Upper lobe of left lung (tissue), 6 donors: ENCODE measurements at places on chromosomes 2 and 18. TPM values are rescaled to one million over a fixed set of nuclear protein-coding genes. Genes with fewer than 3 reads are reported as not detected.

DNA sequence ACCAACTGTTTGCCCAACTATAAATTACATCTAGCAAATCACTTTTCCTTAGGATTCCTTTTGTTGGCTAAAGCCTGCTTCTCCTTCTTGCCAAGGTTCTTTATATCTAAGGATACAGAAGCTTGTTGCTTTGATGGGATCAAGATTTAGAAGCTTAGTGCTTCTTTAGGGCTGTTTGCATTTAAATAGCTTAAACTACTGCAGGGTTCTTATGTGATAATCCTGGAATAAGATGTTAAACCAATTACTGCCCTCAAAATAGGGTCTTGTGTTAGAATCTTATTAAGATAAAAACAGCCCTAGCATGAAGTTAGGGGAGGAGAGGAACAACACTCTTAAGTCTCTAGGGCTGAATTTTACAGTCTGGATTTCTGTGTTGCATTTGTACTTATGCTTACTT is 64.2 kb downstream of the KIF5C start:
- no peak overlapping the region for H3K27ac ChIP-seq
- no peak overlapping the region for H3K4me3 ChIP-seq
- H3K4me1 ChIP-seq = no peaks in the 10 kb centered on the region
- no peak for DNase-seq

Gene CXCR1
- total RNA-seq = 9.1 TPM

Gene DSG2
- total RNA-seq = 24.0 TPM

GRCh38 chr2:9205963-9206948 is at the start of gene ASAP2:
TSS of gene ASAP2 (plus strand) at chr2:9206812. CDS start at chr2:9207105, 293 bp downstream.
- H3K4me3 ChIP-seq = peak within 1 kb of the TSS; percentile 79
- H3K27me3 ChIP-seq = peaks cover 2% of the 10 kb centered on the region
- H3K27ac ChIP-seq = peak within 1 kb of the TSS; percentile 84
- peaks cover 32% of the 10 kb centered on the region for H3K4me1 ChIP-seq
- peak; percentile 95 for DNase-seq
- no peaks in the 10 kb centered on the region for H3K36me3 ChIP-seq

Gene TNFAIP6
- total RNA-seq = 1.6 TPM

DNA sequence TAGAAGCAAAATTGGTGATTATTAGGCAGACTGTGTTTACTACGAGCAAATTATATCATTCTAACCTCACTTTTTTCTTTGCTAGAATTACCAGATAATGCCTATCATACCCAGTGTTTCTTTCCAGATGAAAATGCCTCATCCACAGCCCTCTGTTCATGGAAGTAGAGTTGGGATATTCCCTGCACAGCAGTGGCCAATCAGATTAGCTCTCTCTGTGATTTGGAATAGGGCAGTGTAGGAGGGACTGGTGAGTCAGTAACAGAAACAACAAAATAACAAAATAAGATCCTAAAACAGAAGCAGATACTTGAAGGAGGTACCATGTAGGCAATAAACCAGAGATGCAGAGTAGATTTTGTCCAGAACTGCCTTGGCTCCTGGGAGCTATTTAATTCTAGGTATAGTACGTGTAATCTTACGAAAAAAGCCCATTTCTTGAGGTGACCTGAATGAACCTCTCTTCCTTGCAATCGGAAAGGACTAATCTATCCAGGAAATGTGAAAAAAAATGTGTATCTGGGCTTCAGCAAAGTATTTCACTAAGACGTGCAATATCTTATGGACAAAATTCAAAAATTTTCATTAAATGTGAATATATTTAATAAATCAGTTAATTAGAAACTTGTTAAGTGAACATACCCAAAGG is 18.4 kb upstream of the TMEM17 start:
- H3K4me3 ChIP-seq = no peak overlapping the region
- H3K4me1 ChIP-seq = no peaks in the 10 kb centered on the region
- DNase-seq = no peak
- H3K27ac ChIP-seq = no peak overlapping the region
- H3K27me3 ChIP-seq = no peaks in the 10 kb centered on the region

Gene MC4R
- not detected for total RNA-seq

GRCh38 chr2:168593713-168594112 is 137.6 kb downstream of the CERS6 start:
- H3K27me3 ChIP-seq = no peaks in the 10 kb centered on the region
- H3K27ac ChIP-seq = no peak overlapping the region
- no peaks in the 10 kb centered on the region for H3K4me1 ChIP-seq
- H3K4me3 ChIP-seq = no peak overlapping the region
- DNase-seq = no peak

- DNase-seq = no peak
- H3K36me3 ChIP-seq = no peaks in the 10 kb centered on the region
- H3K4me3 ChIP-seq = no peak overlapping the region
- no peaks in the 10 kb centered on the region for H3K27me3 ChIP-seq
- H3K27ac ChIP-seq = no peak overlapping the region
These were observed 307.3 kb downstream of the TDRD15 start for GRCh38 chr2:21431078-21431477.

DNA sequence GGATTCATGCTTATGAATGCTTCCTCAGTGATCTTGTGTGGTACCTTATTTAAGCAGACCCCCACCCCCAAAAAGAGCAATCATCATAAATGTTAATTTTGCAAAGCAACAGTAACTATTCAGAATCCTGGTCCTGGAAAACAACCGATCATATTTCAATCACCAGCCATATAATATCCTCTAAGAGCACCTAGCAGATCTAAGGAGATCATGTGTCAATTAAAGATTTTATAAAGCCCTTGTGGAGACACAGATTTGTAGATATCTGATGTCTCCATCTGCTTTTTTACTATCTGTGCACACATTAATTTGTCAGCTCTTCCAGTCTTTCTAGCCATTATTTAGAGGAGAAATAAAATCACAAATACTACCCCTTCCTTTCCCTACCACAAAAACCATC is 423.7 kb downstream of the TGIF1 start:
- H3K36me3 ChIP-seq = no peaks in the 10 kb centered on the region
- H3K27ac ChIP-seq = no peak overlapping the region
- peaks cover 5% of the 10 kb centered on the region for H3K4me1 ChIP-seq
- no peak overlapping the region for H3K4me3 ChIP-seq
- no peak for DNase-seq

- no peaks in the 10 kb centered on the region for H3K4me1 ChIP-seq
- DNase-seq = no peak
- H3K27ac ChIP-seq = no peak overlapping the region
- H3K36me3 ChIP-seq = no peaks in the 10 kb centered on the region
These were observed 168.2 kb downstream of the DPP10 start for GRCh38 chr2:114610677-114611076.

Gene KCNIP3
- 5.9 TPM for total RNA-seq

DNA sequence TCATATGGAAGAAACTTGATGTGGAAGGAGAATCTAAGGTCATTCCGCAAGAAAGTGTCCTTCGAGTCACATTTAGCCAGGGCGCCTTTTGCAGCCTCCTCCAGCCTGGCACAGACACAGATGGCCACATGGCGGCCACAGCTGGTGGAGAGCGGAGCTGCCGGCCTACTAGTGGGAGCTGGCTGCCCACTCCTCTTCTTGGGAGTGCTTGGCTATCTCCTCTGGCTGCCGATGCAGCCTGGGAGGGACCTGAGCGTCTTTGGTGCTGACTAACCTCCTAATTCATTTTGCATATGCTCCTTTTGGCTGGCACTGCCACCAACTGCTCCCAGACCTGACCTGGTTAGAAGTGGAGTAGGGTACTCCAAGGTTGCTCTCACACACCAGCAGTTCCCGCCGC is 199.3 kb upstream of the MYT1L start:
- H3K27me3 ChIP-seq = no peaks in the 10 kb centered on the region
- no peak overlapping the region for H3K27ac ChIP-seq
- no peaks in the 10 kb centered on the region for H3K4me1 ChIP-seq
- no peak for DNase-seq
- H3K36me3 ChIP-seq = no peaks in the 10 kb centered on the region

DNA sequence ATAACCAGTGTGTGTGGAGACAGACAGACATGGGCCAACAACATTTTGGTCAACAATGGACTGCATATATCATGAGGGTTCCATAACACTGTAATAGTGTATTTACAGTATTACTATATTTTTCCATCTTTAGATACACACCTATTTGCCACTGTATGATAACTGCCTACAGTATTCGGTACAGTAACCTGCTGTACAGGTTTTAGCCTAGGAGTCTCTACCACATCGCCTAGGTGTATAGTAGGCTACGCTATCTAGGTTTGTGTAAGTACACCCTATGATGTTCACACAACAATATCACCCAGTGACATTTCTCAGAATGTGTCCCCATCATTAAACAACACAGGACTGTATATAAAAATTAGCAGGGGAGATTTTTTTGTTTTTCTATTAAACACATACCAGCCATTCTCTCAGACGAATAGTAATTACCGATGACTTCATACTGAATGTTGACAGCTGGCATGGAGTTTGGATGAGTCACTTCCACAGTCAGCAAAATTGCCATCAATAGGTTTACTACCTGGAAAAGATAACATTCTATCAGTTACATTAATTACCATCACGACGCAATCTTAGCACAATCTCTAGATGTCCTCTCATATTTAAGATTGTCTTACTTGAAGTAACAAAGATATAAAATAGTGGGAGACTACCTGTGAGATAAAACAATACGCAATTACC is 10.8 kb downstream of the LAPTM4A start:
- no peak overlapping the region for H3K27ac ChIP-seq
- peaks cover 29% of the 10 kb centered on the region for H3K4me1 ChIP-seq
- H3K4me3 ChIP-seq = no peak overlapping the region
- DNase-seq = no peak
